ENCODE measurements at places on chromosomes 16 and 17.

DNA sequence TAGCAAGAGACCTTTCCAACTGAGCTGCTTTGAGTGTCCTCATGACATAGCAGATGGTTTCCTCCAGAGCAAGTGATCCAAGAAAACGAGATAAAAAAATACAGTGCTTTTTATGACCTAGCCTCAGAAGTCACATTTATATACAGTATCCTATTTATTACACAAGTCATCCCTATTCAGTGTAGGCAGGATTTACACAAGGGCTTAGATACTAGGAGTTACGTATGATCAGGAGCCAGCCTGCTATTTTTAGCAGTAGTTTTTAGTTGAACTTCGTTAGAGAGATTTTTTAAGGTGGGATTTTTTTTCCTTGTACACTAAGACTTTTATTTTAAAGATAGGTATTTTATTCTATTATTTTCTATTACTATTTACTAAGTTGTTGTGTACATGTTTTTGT lies 58.4 kb downstream of the PHKB start:
- DNase-seq, result no peak

- no peak for DNase-seq
These were observed 61.9 kb downstream of the KLHDC4 start for GRCh38 chr16:87703835-87704375.

- peak; percentile 71 for DNase-seq
These were observed 13.3 kb upstream of the YWHAE start for GRCh38 chr17:1413281-1413791.

DNA sequence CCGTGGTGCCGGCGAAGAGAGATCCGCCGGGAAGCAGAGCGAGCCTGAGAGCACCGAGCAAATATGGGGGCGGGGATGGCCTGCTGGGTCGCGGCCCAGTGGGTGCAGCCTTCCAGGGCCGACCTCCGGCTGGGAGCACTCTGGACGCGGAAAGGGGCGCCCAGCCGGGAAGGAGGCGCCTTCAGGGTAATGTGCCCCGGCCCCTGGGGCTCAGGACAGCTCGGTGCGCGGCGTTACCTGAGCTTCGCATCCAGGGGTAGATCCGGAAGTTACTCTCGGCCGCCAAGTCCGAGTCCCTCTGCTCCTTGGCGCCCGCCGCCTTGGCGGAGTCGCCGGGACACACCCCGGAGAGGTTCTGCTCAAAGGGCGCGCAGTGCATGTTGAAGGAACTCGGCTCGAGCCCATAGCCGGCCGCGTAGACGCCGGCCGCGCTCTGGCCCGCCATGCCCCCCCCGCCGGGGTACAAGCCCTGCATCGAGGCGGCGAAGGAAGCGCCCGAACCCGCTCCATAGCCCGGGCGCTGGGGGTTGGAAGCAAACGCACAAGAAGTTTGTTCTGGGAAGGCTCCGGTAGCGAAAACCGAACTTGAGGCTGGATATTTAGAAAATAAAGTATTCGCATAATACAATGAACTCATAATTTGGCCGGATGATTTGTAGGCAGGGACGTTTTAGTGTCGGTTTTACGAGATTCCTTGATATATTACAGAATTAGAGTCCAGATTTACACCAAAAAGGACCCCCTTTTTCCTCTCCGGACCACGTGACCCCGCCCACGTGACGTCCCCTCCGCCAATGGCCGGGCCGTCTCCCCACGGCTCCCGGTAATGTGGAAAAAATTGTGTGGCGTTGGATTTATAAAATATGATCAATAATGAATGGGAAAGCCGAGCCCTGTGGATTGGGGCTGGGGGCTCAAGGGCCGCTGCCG lies at the start of gene HOXB7:
TSS of gene HOXB7 (minus strand) at position 736 of the 930 bp plus-strand sequence. CDS start at position 637, 99 bp downstream.
- peak; percentile 63 for DNase-seq

GRCh38 chr17:29136998-29137730 lies 43.0 kb downstream of the MYO18A start:
- DNase-seq, result no peak

DNA sequence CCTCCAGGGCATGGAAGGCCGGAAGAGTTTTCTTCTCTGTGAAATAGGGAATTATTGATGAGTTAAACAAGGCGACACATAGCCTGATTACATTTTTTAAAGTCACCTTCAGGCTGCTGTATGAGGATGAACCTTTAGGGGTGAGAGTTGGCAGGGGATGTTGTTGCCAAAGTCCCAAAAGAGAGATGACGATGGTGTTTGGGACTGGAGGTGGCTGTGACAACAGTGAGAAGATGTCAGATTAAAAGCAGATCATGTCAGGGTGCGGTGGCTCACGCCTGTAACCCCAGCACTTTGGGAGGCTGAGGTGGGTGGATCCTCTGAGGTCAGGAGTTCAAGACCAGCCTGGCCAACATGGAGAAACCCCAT lies 16.8 kb upstream of the ASGR2 start:
- no peak for DNase-seq

Measured in COR-L47 (cell line).